ENCODE measurements at places on chromosomes 5 and 9.

DNA sequence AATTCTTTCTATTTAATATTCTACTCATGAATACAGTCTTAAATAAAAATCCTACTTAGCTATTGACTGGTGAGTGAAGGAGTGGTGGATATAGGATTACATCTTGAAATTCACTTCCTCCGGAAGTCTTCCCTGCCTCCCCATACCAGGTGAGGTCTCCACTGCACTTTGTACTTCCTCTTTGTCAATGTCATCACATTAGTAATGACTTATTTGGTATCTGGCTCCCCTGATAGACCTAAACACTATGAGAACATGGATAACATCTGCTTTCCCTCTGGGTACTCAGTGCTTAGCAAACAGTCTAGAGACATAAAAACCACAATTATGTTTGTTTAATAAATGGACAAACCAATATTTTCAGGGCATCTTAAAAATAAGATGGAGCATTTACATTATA, 532.1 kb downstream of the PDE4D start:
- no peak for DNase-seq

- DNase-seq, result peak; percentile 78
Measured at GRCh38 chr9:91164724-91165520, 196.8 kb downstream of the AUH start.

DNA sequence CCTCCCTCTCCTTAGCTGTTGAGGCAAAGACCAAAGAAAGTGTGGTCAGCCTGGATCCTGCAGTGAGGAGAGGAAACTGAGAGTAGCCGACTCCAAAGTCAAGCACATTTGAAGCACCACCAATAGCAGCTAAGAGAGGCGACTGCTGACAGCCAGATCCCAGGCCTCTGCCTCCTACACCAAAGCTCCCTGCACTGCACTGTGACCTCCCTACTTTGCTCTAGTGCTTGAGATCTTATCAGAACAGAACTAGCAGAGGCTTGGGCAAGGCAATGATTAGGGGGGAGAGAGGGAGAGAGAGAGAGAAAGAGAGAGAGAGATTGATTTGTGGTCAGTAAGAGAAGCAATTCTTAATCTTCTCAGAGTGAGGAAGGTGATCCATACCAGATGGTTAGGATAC, 216.3 kb downstream of the CDK5RAP2 start:
- DNase-seq, result no peak

- no peak for DNase-seq
Measured at GRCh38 chr9:125674981-125675973, 31.7 kb downstream of the MAPKAP1 start.

GRCh38 chr5:58215364-58215763, 244.5 kb downstream of the PLK2 start:
- DNase-seq, result no peak

- DNase-seq, result no peak
Measured at GRCh38 chr5:68053202-68053601, 162.4 kb upstream of the PIK3R1 start.

DNA sequence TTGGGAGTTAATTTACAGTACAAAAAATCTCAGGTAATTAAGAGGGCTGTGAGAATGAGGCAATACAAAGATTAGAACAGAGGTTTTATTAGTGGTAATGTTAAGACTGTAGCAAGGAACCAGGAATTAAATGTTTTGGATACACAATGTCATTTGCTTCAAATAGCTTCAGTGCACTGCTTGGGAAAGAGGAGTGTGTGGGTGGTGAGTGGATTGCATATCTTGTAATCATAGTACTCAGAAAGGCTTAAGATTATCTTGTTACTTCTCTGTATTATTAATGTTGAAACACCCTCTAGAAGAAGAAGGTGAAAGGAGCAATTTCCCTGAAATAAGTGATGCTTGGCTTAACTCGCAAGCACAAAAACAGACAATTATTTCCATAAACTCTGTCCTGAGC, 21.0 kb upstream of the TBCA start:
- DNase-seq, result no peak

DNA sequence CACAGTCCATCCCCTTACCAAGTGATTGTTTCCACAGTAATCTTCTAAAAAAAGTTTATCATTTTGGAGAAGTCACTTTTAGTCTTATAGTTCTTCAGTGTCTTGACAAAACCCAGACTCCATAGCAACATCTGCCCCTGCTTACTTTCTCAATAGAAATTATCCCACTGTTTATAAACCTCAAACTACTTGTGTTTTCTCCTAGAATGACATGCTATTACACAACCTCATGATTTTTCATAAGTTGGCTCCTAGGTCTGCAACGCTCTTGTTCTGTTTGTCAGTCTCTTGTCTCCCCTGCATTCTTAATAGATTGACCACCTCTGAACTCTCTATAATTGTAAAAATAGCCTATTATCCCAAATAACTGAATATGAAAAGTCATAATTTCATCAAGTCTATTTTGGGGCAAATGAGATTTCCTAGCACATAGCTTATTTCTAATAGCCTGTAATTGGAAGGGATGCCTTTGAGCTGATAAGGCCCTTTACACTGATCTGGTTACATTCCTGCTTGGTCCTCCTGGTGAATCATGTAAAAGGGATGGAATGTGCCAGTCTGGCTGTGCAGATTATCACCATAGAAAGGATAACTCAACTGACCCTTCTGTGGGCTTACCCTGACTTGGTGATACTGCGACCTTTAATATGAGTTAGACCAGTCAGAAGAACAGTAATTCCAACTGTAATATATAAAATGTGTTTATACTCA, 69.6 kb downstream of the CHSY3 start:
- DNase-seq, result peak; percentile 12

GRCh38 chr9:34363619-34364351, 12.9 kb downstream of the MYORG start:
- no peak for DNase-seq

- no peak for DNase-seq
Measured at GRCh38 chr5:90940227-90940995, 381.8 kb downstream of the ADGRV1 start.

DNA sequence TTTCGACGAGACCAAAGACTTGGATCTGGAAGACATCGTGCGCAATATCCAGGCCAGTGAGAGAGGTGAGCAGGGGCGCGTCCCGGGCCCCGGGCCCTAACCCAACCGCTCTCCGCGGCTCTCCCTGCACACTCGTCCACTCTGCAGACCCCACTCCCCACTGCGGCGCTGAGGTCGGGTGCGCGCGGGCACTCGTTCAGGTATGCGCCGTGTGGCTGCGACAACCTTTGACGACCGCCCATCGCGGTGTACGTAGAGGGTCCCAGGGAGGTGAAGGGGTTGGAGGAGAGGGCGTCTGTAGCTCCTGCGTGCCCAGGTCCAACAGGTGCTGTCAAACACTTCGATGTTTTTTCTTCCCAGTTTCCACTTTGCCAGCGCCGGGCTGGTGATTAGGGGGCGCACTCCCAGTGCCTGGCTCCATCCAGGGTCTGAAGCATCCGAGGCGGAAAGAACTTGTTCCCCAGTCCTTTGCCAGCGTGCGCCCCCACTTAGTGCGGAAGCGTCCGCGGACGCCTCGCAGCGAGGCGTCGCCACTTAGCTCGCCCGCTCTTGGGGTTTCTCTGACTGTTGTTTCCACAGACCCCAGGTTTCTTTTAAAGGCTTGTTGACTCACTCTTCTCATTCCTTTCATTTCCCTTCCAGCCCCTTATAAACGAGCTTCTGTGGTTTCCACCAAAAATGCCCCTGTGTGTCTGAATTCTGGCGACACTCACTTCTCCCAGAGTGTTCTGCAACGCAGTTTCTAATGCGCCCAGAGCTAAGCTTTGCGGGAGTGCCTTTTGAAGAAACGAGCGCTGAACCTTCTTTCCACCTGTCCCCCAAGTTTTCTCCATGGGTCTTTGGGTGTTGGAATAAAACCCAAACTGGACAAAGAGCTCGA, 1.6 kb downstream of the NPR3 start:
- DNase-seq, result no peak

DNA sequence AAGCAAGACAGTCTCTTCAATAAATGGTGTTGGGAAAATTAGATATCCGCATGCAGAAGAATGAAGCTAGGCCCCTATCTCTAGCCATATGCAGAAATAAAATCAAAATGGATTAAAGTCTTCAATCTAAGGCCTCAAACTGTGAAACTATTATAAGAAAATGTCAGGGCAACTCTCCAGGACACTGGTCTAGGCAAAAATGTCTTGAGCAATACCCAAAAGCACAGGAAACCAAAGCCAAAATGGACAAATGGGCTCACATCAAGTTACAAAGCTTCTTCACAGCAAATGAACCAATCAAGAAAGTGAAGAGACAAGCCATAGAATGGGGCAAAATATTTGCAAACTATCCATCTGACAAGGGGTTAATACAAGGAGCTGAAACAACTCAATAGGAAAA, 338.8 kb downstream of the NNT start:
- no peak for DNase-seq

- no peak for DNase-seq
Measured at GRCh38 chr9:1709347-1709746, 305.8 kb upstream of the SMARCA2 start.

DNA sequence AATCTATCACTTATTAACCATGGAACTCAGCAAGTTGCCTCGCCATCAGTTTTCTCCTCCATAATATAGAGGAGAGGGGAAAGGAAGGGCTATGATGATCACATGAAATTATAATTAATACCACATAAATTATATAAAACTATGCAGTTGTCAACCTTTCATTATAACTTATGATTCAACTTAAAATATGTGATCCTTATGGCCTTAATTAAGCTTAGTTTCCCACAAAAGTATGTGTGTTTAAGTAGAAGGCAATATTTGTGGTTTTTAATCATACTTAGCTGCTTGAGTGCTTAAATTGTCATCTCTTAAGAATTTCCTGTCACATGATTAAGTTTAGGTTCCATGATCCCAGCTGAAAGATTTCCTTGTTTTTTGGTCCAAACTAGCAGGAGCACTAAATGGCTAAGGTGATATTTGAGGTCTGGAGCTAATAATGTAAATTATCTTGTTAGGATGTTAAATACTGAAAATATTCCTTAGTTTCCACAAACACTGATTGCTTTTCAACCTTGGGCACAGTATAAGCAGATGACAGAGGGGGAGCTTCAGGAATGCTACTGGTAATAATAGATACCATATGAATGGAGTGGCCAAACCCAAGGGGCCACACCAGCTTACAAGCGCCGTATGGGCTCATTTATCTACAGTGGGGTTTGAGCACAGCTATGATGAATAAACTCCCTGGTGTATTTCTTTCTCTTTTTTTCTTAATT, 26.4 kb upstream of the F2R start:
- peak; percentile 96 for DNase-seq

GRCh38 chr5:134581241-134581981, 51.2 kb downstream of the SAR1B start:
- no peak for DNase-seq
